ENCODE measurements at places on chromosomes 3 and 15.

DNA sequence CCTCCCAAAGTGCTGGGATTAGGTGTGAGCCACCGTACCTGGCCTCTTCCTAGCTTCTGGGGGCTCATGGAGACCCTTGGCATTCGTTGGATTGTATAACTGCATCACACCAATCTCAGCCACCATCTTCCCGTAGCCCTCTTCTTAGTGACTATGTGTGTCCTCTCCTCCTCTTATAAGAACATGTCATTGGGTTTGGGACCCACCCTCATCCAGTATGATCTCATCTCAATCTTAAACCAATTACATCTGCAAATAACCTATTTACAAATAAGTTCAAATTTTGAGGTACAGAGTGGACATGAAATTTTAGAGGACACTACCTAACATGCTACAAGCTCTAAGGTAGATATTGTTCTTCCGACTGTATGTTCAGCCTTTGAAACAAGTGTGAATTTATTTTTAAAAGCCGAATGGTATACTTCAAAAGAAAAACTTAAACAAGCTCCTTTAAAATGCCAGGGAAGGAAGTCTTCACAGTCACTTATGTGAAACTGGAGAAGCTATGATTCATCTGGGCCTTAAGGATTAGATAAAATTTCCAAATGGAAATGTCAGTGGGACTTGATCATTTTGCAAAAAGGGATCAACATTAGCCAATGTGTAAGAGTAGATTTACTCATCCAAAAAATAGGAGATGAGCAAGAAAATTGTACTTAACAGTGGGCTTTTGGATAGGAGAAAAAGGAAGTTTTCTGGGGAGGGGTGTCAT lies 225.7 kb downstream of the MEX3B start:
- DNase-seq: no peak

DNA sequence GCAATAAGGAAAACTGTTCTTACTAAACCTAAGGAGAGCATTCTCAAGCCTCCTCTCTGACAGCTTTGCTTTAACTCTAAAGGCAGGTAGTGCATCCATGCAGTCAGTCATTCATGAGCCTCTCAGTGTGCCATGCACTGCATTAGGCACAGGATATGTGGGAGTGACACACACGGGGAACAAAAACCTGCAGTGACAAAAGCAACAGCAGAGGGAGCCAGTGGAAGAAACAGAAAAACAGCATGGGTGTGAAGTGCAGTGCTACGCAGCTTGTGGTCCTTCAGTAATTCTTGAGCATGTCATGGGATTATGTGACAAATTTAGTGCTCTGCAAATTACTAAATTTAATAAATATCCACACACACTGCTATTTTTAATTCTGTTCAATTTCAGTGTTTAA lies 230.7 kb downstream of the BBX start:
- DNase-seq: no peak

DNA sequence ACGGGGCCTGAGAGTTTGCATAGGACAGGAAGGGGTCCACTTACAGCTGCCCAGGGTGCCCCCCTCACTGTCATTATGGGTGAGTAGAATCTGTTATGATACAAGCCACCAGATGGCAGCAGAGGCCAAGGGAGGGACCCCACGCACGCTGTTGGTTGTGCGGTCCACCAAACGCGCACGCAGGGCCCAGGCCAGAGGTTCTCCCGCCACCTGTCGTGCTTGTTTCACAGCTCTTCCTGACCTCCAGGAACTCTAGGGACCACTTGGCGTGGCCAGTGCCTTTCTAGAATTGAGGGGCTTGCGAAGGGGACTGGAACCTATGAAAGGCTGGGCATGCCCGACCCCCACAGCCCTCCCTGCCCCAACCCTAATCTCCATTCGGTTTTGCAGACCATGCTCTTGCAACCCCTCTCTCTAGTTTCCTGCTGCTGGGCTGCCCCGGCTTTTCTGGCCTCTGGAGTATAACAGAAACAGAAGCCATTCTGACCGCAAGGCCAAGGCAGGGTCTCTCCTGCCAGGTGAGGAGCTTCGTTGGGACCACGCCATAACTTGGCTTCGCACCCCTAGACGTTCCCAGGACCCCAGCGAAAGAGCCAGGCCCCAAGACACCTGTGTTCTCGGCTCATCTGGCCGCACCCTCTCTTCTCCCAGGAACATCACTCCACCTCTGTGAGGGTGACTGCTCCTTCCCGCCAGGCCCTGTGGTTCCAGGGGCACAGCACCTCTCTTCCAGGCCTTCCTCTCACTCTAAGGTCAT lies 46.0 kb downstream of the ALDH1L1 start:
- DNase-seq: peak; percentile 23

DNA sequence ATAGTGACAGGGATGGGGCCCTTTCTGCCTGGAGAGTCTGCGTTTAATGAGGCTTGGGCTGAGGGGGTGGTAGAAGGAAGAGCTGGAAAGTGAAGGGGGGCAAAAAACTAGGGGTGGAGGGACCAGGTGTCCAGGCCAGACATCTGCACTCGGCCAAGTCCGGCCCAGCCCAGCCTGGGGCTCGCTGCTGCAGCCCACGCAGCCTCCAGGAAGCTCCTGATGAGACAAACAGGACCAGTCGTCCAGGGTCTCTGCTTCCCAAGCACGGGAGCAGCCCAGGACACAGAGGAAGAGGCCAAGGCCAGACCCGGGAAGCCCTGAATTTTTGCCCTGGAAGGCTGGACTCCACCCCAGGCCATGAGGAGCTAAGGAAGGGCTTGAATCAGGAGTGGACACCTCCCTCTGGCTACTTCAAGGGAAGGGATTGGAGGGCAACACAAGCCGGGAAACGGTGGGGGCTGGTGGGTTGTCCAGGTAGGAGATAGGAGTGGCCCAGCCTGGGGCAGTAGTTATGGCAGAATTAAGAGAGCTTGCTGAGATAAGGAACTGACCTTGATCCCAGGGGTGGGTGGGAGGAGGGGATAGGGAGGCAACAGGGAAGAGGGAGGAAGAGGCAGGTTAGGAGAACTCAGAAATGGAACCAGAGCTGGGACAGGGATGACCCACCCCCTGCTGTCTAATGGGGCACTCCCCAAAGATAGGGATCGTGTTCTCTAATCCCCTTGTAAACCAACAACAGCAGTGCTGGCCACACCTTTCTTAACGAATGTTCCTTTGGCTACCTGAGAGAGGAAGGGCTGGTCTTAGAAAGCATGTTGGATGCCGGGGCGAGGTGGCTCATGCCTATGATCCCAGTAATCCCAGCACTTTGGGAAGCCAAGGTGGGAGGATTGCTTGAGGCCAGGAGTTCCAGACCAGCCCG lies 89.5 kb downstream of the ANP32A start:
- no peak for DNase-seq

DNA sequence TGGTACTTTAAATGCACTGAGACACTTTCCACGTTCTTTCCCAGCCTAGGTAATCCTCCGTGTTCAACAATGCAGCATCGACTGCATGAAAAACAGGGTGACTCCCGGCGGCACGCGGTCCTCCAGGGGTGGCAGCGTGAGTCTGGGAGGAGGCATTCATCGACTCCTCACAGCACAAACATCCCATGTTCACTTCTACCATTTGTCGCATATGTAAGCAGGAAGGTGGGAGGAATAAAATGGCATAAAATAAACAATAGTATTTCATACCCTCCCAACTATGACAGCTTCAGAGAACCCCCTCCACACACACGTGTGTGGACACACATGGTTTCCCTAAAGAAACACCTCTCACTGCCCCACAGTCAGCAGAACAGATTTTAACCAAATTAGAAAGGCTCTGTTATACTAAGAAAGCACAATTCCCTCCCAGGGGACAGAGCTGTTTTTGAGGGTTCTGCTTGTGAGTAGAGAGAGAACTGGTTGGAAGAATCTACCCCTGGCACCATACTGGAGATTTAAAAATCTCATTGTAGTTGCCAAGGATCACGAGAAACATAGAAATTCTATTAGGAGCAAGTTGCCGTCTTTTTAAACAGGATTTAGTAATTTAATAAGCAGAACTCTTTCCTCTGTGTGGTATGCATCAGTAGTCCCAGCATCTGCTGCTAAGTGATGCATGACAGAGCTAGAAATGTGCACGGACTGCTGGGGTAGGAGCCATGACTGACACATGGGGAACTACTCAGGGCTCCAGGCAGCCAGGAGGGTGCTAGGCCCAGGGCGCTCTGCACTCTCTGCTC lies 6.0 kb downstream of the FAM43A start:
- DNase-seq: no peak

GRCh38 chr15:96087180-96087884 lies 243.2 kb upstream of the NR2F2 start:
- DNase-seq: no peak

DNA sequence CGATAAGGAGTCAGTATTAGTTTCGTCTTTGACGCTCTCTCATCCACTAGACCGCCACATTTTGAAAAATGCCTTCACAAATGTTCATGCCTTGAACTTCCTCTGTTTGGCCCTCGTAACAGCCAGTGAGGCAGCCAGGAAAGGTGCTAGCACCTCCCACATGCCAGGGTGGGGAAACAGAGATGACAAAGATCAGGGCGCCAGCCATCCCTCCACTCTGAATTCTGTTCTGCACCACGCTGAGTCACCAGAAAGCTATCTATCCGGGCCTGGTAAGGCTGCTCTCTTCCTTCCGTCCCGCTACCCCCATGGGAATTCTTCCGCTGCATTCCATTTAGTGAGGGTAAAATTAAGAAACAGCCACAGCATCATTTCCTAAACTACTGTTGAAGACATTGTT lies 31.3 kb upstream of the BCL2L10 start:
- no peak for DNase-seq

- DNase-seq: no peak
Observed at GRCh38 chr15:80948651-80949292, 40.8 kb downstream of the MESD start.

- no peak for DNase-seq
Observed at GRCh38 chr3:158663832-158664231, 8.6 kb downstream of the LXN start.
